Fibroblast of lung (primary cell): ENCODE measurements at places on chromosomes 12 and 14.

DNA sequence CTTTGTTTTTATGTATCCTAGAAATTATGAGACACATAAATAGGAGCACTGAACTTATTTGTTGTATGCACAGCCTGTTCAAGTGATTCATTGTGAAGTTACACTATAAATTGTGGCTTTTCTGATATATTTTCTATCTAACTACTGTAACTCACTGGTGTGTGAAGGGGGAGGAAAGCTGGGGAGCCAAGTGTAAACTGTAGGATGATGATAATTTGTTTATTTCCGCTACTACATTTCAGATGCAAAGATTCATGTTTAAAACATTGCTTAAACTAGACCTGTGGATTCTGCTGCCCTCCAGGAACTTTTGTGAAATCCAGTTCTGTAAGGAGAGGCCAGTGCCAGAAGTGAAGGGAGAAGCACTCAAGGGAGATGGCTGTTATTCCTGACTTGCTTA, 3.3 kb downstream of the TMTC2 start:
- DNase-seq = no peak

- DNase-seq = peak; percentile 96
Observed at GRCh38 chr14:35384455-35385041, 20.0 kb downstream of the NFKBIA start.

- DNase-seq = peak; percentile 38
Observed at GRCh38 chr12:62862259-62862881, 72.6 kb downstream of the PPM1H start.

- no peak for DNase-seq
Observed at GRCh38 chr12:1041478-1041877, 50.5 kb downstream of the ERC1 start.

DNA sequence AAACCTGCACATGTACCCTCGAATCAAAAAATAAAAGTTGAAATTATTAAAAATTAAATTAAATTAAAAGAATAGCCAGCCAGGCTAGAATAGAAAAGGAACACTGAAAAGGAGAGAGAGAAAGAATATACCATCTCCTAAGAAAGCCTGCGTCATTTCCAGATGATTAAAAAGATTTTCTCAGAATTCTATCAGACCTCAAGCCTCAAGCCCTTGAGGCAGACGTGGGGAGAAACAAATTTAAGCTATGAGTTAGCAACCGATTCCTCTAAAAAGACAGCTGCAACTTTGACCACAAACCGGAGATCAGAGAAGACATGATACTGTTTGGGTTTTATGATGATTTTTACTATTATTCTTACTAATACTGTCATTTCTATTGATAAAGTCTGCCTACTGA, 138.3 kb downstream of the KSR2 start:
- peak; percentile 3 for DNase-seq

DNA sequence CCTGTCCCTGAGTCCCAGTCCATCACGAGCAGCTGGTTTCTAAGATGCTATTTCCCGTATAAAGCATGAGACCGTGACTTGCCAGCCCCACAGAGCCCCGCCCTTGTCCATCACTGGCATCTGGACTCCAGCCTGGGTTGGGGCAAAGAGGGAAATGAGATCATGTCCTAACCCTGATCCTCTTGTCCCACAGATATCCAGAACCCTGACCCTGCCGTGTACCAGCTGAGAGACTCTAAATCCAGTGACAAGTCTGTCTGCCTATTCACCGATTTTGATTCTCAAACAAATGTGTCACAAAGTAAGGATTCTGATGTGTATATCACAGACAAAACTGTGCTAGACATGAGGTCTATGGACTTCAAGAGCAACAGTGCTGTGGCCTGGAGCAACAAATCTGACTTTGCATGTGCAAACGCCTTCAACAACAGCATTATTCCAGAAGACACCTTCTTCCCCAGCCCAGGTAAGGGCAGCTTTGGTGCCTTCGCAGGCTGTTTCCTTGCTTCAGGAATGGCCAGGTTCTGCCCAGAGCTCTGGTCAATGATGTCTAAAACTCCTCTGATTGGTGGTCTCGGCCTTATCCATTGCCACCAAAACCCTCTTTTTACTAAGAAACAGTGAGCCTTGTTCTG, 41.6 kb downstream of the DAD1 start:
- DNase-seq = no peak

DNA sequence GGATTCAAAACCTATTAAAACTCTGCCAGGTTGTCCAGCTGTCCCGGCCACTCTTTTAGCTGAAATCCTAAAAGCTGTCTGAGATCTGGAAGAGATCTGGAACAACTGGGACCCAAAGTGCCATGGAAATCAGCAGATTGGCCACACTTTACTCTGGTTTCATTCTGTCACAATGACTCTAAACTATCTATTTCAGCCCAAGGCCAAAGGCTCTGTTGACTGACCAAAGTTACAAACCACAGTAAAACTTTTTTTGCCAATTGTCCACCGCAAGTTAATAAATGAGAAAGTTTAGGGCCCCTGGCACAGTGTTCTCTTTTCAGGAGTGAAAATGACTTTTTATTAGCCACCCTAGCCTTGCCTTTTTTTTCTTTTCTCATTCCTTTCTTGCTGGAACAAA, 113.4 kb upstream of the CPM start:
- DNase-seq = peak; percentile 30

- peak; percentile 81 for DNase-seq
Observed at GRCh38 chr14:60164712-60165546, at the start of gene DHRS7. TSS of gene DHRS7 (minus strand) at chr14:60165398. CDS start at chr14:60165309, 89 bp downstream.

DNA sequence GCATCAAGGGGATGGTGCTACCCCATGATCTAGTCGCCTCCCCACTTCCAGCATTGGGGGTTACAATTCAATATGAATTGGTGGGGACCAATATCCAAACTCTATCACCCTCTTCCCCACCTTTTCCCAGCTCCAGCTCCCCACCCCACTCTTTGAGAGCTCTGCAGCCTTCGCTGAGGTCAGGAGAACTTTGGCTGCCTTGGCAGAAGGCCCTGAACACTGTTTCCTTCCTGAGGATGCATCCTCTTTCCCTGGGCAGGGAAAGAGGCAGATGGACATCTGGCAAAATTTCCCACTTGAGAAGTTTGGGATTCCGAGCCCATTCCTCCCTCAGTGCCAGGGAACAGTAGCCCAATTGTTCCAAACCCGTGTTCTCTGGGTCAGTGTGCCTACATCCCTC, 169.1 kb downstream of the TSPAN9 start:
- no peak for DNase-seq

DNA sequence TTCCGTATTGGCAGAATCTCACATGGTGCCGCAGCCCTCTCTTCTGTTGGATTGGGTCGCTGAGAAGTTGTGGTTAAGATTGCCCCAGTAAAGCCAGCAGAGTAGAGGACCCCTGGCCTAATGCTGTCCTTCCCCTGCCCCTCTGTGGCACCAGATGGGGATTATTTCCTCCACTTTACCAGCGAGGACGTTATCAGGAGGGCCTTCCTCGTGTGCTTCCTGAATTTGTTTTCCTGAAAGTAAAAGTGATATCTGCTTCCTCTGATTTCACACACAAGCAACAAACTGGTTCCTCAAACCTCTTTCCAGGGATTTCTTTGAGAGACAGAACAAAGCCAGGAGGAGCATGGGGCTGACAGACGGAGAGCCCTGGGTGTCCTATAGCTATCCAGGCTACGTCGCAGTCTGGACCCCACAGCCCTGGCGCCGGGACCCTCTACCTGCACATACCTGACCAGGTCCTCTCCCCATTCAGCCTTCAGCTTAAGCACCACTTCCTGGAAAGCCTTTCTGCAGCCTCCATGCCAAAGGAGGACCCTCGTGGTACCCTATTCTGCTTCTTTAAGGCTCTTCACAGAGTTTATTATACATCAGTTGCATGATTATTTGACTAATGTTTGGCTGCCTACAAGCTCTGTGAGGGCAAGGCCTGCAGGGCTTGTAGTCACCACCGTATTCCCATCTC, 314.8 kb upstream of the FKBP4 start:
- DNase-seq = no peak

GRCh38 chr12:79274501-79275064, 410.0 kb downstream of the SYT1 start:
- peak; percentile 9 for DNase-seq

DNA sequence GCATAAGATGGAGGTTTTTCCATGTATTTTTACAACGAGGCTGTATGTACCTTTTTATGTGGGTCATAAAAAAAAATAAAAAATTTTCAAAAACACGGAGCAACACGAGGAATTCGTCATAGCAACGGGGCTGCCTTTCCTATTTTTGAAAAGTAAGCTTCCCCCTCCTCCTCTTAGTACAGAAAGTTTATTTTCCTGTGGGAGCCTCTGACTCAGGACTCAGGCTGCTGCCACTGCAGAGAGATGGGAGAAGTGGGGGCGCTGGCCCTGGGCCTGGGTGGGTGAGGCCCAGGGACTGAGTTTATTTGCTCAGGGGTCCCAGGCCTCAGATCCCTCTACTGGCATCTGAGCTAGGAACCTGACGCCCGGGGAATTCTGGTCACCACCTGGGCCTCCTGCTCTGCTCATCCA, 10.2 kb upstream of the CMKLR1 start:
- DNase-seq = no peak

GRCh38 chr14:101496776-101497683, 64.3 kb upstream of the DIO3 start:
- DNase-seq = no peak
